Effector memory CD4-positive, alpha-beta T cell (primary cell): ENCODE measurements at places on chromosomes 2 and 18.
A peak's percentile ranks its signal among the peaks of the same experiment; 100 is the strongest.

- H3K4me3 ChIP-seq = no peak overlapping the region
- H3K4me1 ChIP-seq = peaks cover 5% of the 10 kb centered on the region
- no peak overlapping the region for H3K27ac ChIP-seq
These were observed 1.7 kb downstream of the PFN4 start for GRCh38 chr2:24121469-24121868.

- DNase-seq = no peak
- H3K4me3 ChIP-seq = no peak overlapping the region
- H3K27ac ChIP-seq = no peak overlapping the region
- no peaks in the 10 kb centered on the region for H3K36me3 ChIP-seq
These were observed 32.4 kb upstream of the VIT start for GRCh38 chr2:36663851-36664695.

DNA sequence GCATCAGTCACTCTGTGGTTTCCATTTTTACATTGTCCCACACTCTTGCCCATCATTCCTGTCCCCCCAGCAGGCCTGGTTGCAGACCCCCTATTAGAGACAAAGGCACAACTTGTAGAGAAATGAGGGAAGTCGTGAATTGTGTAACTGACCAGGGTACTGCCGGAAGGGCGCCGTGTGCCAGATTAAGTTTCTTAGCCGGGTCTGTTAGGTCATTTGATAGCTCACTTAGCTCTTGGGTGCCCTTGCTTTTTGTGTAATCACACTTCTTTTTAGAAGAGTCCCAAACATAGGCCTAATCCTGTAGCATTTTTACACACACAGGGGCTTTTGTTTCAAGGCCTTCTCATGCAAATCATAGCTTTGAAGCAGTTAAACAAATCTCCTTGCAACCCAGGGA is 87.2 kb downstream of the CTAGE1 start:
- H3K27me3 ChIP-seq = no peaks in the 10 kb centered on the region
- H3K4me1 ChIP-seq = no peaks in the 10 kb centered on the region
- H3K36me3 ChIP-seq = no peaks in the 10 kb centered on the region
- H3K4me3 ChIP-seq = no peak overlapping the region

GRCh38 chr2:176669398-176670174 is 400.3 kb downstream of the MTX2 start:
- DNase-seq = no peak
- H3K36me3 ChIP-seq = no peaks in the 10 kb centered on the region
- no peaks in the 10 kb centered on the region for H3K4me1 ChIP-seq

DNA sequence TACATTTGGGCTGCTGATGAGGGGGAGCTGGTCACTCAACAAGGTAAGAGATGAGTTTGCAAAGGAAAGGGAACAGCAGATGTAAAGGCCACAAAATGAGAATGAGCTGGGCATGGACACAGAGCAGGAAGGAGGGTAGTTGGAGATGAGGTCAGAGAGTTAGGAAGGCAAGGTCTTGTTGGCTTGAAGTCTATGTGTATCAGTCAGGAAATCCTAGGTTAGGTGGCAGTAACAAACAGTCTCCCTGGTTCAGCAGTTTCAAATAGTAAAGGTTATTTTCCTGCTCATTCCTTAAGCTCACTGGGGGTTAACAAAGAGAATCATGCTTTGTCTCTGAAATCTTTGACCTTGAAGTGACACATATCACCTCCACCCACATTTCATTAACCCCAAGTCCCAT is 58.3 kb upstream of the ARL4C start:
- no peaks in the 10 kb centered on the region for H3K4me1 ChIP-seq
- no peaks in the 10 kb centered on the region for H3K27me3 ChIP-seq
- no peak overlapping the region for H3K4me3 ChIP-seq

DNA sequence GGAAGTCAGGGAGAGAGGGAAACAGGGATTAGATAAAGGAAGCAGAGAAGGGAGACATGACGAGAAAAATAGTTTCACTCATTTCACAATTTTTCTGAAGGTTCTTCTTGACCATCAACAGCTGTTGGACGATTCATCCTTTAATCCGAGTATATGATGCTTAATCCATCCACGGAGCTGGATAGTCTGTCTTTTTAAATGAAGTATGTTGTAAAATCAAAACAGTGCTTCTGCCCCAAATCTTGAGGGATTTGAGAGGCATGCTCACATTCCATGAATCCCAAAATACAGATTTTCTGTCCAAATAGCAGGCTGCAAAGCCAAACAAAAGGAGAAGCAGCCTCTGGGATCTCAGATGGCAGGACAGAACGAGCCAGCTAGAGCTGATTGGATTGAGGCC is 47.5 kb downstream of the EPAS1 start:
- H3K27me3 ChIP-seq = no peaks in the 10 kb centered on the region
- H3K27ac ChIP-seq = no peak overlapping the region
- H3K36me3 ChIP-seq = no peaks in the 10 kb centered on the region
- DNase-seq = no peak

DNA sequence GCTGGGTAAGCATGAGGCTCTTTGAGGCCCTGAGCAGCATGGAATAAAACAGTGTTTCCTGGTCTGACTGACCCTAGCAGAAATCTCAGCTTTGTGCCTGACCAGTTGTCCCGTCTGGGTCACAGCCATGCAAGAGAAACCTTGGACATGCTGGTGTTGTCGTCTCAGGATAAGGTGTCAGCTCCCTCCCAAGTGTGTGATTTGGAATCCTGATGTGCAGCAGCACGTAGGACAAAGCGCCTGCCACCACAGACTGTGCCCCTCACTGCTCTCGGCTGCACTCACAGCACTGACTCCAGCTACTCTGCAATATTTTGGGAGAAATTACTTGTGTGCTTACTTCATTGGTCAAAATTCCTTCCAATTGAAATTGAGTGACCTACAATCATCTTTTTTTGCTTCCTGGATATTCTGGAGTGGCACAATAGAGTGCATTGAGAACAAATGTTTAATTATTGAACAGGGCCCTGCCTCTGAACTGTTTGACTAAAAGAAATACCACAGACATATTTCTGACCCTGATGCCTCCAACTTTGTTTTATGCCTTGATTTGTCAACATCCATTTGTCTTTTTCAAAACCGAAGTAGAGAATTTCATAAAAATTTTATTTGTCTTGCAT is 352.4 kb downstream of the SOCS6 start:
- DNase-seq = no peak
- H3K4me3 ChIP-seq = no peak overlapping the region
- no peaks in the 10 kb centered on the region for H3K36me3 ChIP-seq
- H3K27ac ChIP-seq = no peak overlapping the region
- no peaks in the 10 kb centered on the region for H3K4me1 ChIP-seq
- H3K27me3 ChIP-seq = no peaks in the 10 kb centered on the region

- H3K27me3 ChIP-seq = no peaks in the 10 kb centered on the region
- H3K36me3 ChIP-seq = no peaks in the 10 kb centered on the region
These were observed 25.8 kb downstream of the LDAH start for GRCh38 chr2:20797096-20797495.

- H3K27ac ChIP-seq = no peak overlapping the region
- no peak overlapping the region for H3K4me3 ChIP-seq
- no peaks in the 10 kb centered on the region for H3K4me1 ChIP-seq
- H3K27me3 ChIP-seq = no peaks in the 10 kb centered on the region
These were observed 79.6 kb downstream of the GAREM1 start for GRCh38 chr18:32391126-32391525.

DNA sequence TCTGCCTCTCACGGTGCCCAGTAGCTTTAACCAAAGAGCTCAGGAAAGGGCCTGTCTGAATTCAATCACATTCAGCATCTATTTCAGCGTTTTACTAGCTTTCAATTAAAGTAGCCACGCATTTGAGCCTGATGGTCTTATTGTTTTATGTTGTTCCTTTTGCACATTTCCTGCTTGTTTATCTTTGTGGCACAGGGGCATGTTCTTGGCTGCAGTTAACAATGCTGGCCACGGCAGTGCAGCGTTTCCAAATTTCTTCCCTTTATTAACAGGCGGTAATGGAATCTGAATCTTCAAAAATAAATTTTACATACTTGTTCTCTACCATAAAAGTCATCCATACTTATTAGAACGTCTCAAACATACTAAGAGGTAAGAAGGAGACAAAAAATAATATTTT is 46.2 kb downstream of the HPCAL1 start:
- no peak for DNase-seq
- no peak overlapping the region for H3K27ac ChIP-seq
- H3K27me3 ChIP-seq = no peaks in the 10 kb centered on the region
- no peaks in the 10 kb centered on the region for H3K4me1 ChIP-seq
- no peaks in the 10 kb centered on the region for H3K36me3 ChIP-seq
- no peak overlapping the region for H3K4me3 ChIP-seq

DNA sequence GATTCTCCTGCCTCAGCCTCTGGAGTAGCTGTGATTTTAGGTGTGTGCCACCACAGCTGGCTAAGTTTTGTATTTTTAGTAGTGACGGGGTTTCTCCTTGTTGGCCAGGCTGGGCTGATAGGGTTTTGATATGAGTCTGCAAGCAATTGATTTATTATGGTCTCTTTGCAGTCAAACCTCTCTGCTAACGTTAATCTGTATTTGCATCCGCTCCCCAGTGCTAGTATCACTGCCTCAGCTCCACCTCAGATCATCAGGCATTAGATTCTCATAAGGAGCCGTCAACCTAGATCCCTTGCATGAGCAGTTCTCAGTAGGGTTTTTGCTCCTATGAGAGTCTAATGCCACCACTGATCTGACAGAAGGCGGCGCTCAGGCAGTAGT is 19.0 kb downstream of the HAT1 start:
- peaks cover 4% of the 10 kb centered on the region for H3K36me3 ChIP-seq
- no peak overlapping the region for H3K27ac ChIP-seq
- no peak overlapping the region for H3K4me3 ChIP-seq

GRCh38 chr18:22637787-22638186 is 220.1 kb upstream of the CTAGE1 start:
- H3K27me3 ChIP-seq = no peaks in the 10 kb centered on the region
- no peak overlapping the region for H3K27ac ChIP-seq
- H3K4me1 ChIP-seq = no peaks in the 10 kb centered on the region
- no peak for DNase-seq

DNA sequence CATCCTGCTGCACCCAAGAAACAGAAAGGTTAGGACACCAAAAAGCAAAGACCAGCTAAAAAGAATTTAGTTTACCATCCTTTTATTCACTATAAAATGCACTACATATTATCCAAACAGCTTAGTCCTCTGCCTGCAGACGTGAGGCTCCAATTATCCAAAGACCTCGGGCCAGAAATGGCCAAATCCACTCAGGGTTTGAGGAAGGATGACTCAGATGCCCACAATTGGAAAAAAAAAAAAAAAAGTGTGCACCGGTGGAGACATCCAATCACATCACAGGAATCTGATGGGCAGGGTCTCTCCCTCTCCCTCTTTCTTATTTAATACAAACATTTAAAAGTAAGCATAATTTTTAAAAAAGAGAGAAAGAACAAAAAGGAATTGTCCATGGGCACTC is 65.7 kb downstream of the TRABD2A start:
- no peak for DNase-seq
- H3K27me3 ChIP-seq = no peaks in the 10 kb centered on the region
- H3K27ac ChIP-seq = no peak overlapping the region
- no peaks in the 10 kb centered on the region for H3K36me3 ChIP-seq

DNA sequence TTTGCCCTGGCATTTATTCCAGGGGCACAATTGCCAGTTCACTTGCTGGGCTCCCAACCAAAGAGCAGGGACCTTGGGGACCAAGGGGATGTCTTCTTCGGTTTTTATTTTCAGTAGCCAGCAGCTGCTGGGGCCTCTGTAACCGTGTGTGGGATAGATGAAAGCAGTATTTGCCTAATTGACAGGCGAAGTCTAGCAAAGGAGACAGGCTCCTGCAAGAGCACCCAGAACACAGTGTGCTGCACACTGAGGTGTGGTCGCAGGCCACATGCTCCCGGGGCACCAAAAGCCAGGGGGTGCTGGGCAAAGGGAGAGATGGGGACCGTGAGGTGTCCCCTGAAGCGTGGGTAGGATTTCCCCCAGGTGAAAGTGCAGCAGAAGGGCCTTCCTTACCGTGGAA is 5.3 kb downstream of the SAG start:
- H3K36me3 ChIP-seq = no peaks in the 10 kb centered on the region
- H3K27me3 ChIP-seq = no peaks in the 10 kb centered on the region
- no peak overlapping the region for H3K4me3 ChIP-seq
- DNase-seq = no peak
- no peak overlapping the region for H3K27ac ChIP-seq

GRCh38 chr18:23238651-23239349 is 103.5 kb downstream of the CABLES1 start:
- H3K4me1 ChIP-seq = no peaks in the 10 kb centered on the region
- H3K27me3 ChIP-seq = no peaks in the 10 kb centered on the region
- H3K4me3 ChIP-seq = no peak overlapping the region
- no peak overlapping the region for H3K27ac ChIP-seq

GRCh38 chr2:187409682-187410081 is 38.4 kb downstream of the CALCRL start:
- H3K4me1 ChIP-seq = no peaks in the 10 kb centered on the region
- no peaks in the 10 kb centered on the region for H3K36me3 ChIP-seq
- H3K4me3 ChIP-seq = no peak overlapping the region
- no peak for DNase-seq
- H3K27me3 ChIP-seq = no peaks in the 10 kb centered on the region

- peaks cover 5% of the 10 kb centered on the region for H3K4me1 ChIP-seq
- H3K27ac ChIP-seq = peak overlapping the region; percentile 58
- H3K36me3 ChIP-seq = no peaks in the 10 kb centered on the region
- no peaks in the 10 kb centered on the region for H3K27me3 ChIP-seq
These were observed 833 bp downstream of the EPB41L5 start for GRCh38 chr2:120013597-120014223.

DNA sequence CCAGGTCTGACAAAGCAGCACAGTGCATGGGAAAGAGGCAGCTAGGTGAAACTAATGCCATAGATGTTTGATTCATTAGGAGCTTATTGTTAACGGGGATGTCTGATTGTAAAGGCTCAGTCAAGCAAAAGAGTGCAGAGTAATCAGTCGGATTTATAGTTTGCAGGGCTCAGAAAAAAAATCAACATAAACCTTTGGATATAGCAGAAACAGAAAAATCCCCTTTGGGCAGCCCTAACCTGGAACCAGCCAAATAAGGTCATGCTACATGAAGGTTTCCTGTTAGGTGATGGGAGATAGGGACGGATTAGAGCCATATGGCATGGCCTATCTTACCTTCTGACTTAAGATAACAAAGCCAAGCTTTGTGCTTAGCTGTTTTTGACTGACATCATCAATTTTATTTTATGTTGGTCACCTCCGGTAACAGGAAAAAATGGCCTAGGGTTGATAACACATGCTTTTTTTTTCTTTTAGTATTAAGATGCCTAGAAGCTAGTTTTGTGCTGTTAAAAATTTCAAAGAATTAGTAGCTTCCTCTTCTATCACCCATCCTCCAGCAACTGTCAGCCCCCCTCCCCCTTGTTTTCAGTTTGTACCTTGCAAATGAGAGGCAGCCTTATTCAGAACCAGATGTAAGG is 60.7 kb upstream of the ZEB2 start:
- no peaks in the 10 kb centered on the region for H3K27me3 ChIP-seq
- no peak overlapping the region for H3K27ac ChIP-seq
- no peaks in the 10 kb centered on the region for H3K36me3 ChIP-seq
- DNase-seq = no peak
- no peak overlapping the region for H3K4me3 ChIP-seq
